GM23338 (cell line): ENCODE measurements at places on chromosomes 11 and 22.

- DNase-seq, result no peak
Observed at GRCh38 chr11:74019860-74020259, 11.0 kb upstream of the UCP3 start.

GRCh38 chr22:26606611-26607010 is 11.2 kb downstream of the CRYBB1 start:
- DNase-seq, result no peak

DNA sequence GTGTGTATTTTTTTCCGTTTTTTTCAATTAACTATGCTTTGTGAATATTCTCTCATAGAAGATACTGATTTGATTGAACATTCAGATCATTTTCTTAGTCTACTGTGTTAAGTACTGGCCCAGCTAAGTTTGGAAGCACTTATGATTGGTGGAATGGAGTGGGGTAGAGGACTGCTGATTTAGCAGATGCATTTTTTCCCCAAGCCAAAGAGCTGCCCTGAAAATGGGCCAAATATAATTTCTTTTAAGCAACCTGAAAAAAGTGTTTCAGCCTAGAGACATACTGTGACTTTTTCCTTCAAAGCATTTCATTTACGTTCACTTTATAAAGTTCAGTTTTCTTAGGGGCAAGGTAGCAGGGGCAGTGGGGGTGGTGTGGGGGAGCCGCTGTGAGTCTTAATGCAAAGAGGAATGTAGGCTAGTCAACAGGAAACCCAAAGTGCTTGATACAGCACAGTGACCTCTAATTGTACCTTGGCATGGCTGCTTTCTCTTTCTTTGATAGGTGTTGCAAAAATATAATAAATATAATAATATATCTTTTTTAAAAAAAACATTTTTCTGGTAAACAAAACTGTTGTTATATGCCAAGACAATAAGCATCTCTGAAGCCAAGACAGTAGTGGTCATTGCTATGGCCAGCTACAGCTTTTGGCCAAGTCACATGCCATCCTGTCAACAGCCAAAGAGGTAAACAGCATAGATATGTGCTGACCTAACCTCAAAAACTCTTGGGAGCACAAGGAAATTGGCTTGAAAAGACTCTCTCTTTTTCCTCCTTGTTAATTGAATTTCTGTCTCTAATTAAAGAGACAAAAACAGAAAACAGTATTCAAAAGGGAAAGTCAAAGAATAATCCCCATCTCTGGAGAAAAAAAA is 58.8 kb downstream of the LIF start:
- DNase-seq, result no peak

GRCh38 chr11:130533871-130534270 is 85.4 kb downstream of the ADAMTS15 start:
- DNase-seq, result no peak
